Esophagus squamous epithelium (tissue), 5 donors: ENCODE measurements at places on chromosomes 1 and 21. TPM values are rescaled to one million over a fixed set of nuclear protein-coding genes. Genes with fewer than 3 reads are reported as not detected.
A peak's percentile ranks its signal among the peaks of the same experiment; 100 is the strongest.

NUP210L gene
- total RNA-seq = not detected

CR2 gene
- total RNA-seq = not detected

C1orf185 gene
- not detected for total RNA-seq

- DNase-seq = peak; percentile 55
- peak overlapping the region; percentile 85 for H3K27ac ChIP-seq
- no peaks in the 10 kb centered on the region for H3K36me3 ChIP-seq
Measured at GRCh38 chr1:155070721-155071569, 7.4 kb downstream of the EFNA4 start.

PLEKHG5 gene
- 24.3 TPM for total RNA-seq

DNA sequence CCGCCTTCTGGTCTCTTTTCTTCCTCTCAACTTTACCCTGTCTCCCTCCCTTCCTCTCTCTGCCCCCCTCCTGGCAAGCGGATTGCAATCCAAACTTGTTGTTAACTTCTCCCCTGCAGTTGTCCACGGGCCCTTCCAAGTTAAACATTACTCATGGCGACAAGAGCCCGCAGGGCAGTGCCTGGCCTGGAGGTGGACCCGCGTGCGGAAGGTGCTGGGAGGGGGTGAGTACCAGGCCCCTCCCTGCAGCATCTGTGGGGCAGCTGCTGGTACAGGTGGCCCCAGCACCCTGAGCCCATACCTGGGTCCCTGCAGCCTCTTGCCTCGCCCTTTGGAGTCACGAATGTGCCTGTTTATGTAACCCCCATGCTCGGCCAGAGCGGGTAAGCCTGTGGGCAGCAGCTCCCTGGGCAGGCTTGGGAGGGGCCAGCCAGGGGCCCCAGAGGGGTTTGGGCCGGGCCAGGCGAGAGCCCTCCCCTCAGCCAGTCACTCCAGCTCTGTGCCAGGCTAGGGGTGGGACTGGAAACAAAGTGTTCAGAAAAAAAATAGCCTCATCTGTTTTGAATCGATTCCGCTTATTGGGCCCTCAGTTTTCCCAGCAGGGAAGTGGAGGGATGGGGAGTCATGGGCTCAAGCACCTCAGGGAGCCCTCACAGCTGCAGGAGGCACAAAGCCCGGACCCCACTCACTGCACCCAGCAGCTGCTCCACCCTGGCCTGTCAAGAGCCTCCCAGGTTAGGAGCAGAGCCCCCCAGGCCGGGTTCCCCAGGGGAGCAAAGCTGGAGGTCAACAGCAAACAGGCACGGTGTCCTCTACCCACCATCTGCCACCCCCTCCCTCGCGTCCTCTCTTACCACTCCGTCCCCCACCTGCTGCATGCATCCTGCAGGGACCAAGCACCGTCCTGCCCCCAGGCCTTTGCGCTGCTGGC is 14.0 kb upstream of the FAAP20 start:
- no peaks in the 10 kb centered on the region for H3K36me3 ChIP-seq
- no peak for DNase-seq
- H3K4me3 ChIP-seq = no peak overlapping the region
- H3K27me3 ChIP-seq = no peaks in the 10 kb centered on the region

- no peaks in the 10 kb centered on the region for H3K4me1 ChIP-seq
- no peak overlapping the region for H3K27ac ChIP-seq
- no peak overlapping the region for H3K4me3 ChIP-seq
- DNase-seq = no peak
- no peaks in the 10 kb centered on the region for H3K27me3 ChIP-seq
Measured at GRCh38 chr1:169949139-169949538, 55.4 kb upstream of the SCYL3 start.

DNA sequence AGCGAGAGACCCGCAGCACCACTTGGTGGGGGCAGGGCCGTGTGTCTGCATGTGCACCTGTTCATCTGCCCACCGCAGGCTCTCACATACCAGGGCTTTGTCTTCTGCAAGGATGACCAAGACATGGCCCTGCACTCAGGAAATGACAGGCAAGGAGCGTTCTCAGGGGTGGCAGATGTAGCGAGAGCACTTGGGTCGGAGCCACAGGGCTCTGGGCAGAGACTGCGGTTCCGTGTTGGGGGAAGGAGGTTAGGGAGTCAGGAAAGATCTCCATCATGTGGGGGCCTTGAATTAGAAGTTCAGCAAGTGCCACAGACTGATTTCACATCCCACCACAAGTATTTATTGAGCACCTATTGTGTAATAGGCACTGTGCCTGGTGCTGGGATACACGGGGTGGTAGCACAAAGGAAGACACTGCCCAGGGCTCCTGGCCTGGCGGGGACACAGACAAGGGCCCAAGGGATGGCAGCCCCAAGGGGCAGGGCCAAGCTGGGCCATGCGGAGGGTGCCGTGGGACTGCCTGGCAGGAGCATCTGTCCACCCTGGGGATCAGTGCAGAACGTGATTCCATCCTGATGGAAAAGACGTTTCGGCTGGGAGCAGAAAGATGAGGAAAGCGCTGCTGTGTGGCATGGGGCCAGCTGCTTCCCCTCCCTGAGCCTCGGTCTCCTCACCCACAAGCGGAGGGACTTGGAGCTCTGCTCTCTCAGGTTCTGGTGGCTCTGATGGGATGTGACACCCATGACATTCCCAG is 11.4 kb upstream of the SPSB1 start:
- no peak for DNase-seq
- no peaks in the 10 kb centered on the region for H3K27me3 ChIP-seq
- no peak overlapping the region for H3K27ac ChIP-seq
- H3K36me3 ChIP-seq = no peaks in the 10 kb centered on the region

DNA sequence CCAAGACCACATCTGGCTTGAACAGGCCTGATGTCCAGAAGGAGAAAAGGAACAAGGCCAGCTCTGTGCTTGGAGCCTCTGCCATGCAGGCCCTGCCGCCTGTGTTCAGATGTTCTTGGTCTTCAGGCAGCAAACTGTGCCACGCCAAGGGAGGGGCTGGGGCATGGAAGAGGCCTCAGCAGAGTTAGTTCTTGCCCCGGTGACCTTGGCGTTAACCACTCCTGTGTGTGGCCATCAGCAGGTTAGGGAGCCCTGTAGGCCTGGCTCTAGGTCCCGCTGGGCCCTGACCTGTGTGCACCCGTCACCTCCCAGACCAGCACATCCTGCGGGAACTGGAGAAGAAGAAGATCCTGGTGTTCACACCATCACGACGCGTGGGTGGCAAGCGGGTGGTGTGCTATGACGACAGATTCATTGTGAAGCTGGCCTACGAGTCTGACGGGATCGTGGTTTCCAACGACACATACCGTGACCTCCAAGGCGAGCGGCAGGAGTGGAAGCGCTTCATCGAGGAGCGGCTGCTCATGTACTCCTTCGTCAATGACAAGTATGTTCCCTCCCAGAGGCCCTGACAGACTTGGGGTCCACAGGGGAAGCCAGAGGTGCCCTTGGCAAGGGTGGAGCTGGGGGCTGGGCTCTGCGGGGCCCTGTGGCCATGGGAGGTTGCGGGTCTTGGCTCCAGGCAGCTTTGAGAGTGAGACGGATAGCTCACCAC is 7.1 kb downstream of the ZC3H12A start:
- peak overlapping the region; percentile 97 for H3K27ac ChIP-seq
- H3K4me3 ChIP-seq = no peak overlapping the region
- no peak for DNase-seq
- peaks cover 97% of the 10 kb centered on the region for H3K4me1 ChIP-seq
- H3K36me3 ChIP-seq = peaks cover 36% of the 10 kb centered on the region

DNA sequence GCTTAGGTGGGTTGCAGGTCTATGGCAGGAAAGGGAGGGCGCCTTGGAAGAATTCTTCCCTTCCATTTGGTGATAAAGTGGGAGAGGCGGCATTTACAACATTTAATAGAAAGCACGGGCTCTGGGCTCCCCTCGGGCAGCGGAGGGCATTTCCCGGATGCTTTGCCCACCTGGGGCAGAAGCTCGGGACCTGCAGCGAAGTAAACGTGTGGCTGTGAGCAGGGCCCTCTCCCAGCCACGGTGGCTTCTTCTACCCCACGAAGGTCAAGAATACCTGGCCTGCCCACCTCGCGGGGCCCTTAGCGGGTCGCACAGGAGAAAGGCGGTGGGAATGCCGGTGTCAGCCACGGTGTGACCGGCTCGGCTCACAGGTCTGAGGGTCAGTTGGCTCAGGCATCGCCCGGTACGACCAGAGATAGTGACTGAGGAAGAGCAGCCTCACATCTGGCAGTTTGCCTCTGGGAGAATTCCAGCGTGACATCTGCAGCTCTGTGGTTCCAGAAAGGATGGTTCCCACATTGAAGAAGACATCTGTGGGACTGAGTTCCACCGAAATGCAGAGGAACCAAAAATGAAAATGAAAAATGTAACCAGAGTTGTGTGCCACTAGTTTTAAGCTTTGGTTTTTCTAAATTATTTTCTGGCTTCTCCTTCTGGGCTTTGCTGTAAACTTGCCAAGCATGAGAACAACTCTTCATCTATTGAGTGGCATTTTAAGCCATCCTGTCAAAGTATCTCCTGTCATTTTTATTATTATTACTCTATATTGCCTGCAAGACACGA is 720 bp upstream of the F3 start:
- H3K4me3 ChIP-seq = peak overlapping the region; percentile 95
- peaks cover 8% of the 10 kb centered on the region for H3K4me1 ChIP-seq
- H3K27ac ChIP-seq = peak overlapping the region; percentile 91

DNA sequence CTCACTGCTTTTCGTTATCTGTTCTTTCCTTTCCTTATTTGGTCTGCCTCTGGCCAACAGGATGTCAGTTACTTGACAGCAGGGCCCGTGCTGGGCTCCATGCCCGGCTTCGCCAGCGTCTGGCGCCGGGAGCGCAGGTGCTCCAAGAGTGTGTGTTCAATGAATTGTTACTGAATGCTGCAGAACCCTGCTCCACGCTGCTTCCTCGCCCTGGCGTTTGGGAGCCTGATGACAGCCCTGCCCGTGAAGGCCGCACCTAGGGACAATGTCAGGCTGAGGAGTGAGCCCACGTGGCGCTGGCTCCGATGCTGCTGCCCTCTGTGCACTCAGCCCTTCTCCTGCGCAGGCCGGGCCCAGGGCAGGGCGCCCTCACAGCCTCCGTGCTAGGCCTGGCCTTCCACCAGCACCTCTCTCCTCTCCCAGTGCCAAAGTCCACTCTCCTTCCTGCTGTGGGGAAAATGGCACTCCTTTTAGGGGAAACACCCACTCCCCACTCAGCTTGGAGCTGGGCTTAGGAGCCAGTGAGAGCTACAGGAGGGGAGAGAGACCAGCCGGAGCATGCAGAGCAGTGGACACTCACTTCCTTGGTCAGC is 51.4 kb downstream of the ACBD3 start:
- peak overlapping the region; percentile 74 for H3K27ac ChIP-seq
- DNase-seq = no peak
- H3K27me3 ChIP-seq = no peaks in the 10 kb centered on the region

GBP4 gene
- 5.1 TPM for total RNA-seq

OR2G6 gene
- not detected for total RNA-seq

- no peaks in the 10 kb centered on the region for H3K36me3 ChIP-seq
- no peak for DNase-seq
Measured at GRCh38 chr1:6084781-6085495, 39.2 kb downstream of the KCNAB2 start.

TNFRSF25 gene
- 33.0 TPM for total RNA-seq

- no peak overlapping the region for H3K4me3 ChIP-seq
- no peak overlapping the region for H3K27ac ChIP-seq
- no peaks in the 10 kb centered on the region for H3K4me1 ChIP-seq
- DNase-seq = no peak
- no peaks in the 10 kb centered on the region for H3K36me3 ChIP-seq
Measured at GRCh38 chr1:211723273-211723672, 47.9 kb upstream of the NEK2 start.

MATN1 gene
- total RNA-seq = not detected

CFHR5 gene
- not detected for total RNA-seq

GRCh38 chr21:35128536-35128935 is 79.4 kb upstream of the RUNX1 start:
- DNase-seq = no peak
- H3K27me3 ChIP-seq = no peaks in the 10 kb centered on the region
- no peaks in the 10 kb centered on the region for H3K4me1 ChIP-seq

GRCh38 chr1:62723883-62724282 is 35.7 kb upstream of the DOCK7 start:
- no peak for DNase-seq
- no peaks in the 10 kb centered on the region for H3K27me3 ChIP-seq
- H3K4me1 ChIP-seq = peaks cover 13% of the 10 kb centered on the region
- no peaks in the 10 kb centered on the region for H3K36me3 ChIP-seq
- no peak overlapping the region for H3K27ac ChIP-seq

RNF223 gene
- total RNA-seq = 12.0 TPM

- no peak for DNase-seq
- no peak overlapping the region for H3K4me3 ChIP-seq
- no peaks in the 10 kb centered on the region for H3K36me3 ChIP-seq
- H3K27ac ChIP-seq = no peak overlapping the region
Measured at GRCh38 chr1:107653005-107653404, 312.0 kb downstream of the VAV3 start.

DNA sequence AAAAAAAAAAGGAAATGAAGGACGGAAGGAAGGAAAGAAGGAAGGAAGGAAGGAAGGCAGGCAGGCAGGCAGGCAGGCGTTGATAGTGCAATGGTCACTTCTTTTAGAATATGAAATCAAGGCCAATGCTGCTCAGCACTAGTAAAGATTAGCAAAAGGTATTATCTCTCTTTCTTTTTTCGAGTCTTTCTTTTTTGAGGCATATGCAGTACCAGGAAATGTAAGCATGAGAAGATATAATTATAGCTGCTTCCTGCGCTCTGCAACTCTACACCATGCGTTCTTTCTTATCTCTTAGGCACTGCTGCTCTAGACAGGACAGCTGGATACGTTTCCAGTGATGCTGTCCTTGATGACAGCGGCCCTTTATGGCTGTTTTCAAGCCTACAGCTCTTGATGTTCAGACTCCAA is 1512.5 kb upstream of the B3GALT2 start:
- no peaks in the 10 kb centered on the region for H3K36me3 ChIP-seq
- H3K4me1 ChIP-seq = no peaks in the 10 kb centered on the region

DNA sequence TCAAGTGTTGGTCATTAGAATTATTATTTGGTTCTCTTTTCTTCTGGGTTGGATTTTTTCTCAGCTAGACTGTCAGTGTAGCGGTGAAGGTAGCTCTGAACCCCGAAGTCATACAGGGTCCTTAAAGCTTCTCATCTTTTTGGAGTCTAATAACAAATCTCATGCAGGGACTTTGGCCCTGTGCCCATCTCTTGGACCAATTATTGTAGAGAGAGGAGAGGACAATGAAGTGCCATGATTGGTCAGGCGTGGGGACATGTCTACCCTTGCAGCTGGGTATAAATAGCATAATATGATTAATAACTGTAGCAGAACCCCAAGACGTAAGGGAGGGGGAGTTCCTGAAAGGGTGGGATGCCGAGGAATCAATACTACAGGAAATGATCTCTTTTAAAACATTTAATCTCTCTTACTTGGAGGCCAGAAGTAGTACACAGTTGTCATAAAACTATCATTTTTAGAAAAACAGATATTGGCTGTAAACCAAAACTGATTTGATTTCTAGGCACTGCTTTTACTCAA is 8.8 kb downstream of the MAGI3 start:
- no peak overlapping the region for H3K27ac ChIP-seq
- no peak for DNase-seq
- H3K27me3 ChIP-seq = no peaks in the 10 kb centered on the region
- H3K4me1 ChIP-seq = no peaks in the 10 kb centered on the region
- no peaks in the 10 kb centered on the region for H3K36me3 ChIP-seq

GRCh38 chr1:21630571-21631343 is 38.4 kb downstream of the RAP1GAP start:
- no peak overlapping the region for H3K27ac ChIP-seq
- H3K27me3 ChIP-seq = no peaks in the 10 kb centered on the region
- no peak overlapping the region for H3K4me3 ChIP-seq
- H3K36me3 ChIP-seq = no peaks in the 10 kb centered on the region
- DNase-seq = no peak

- no peak overlapping the region for H3K4me3 ChIP-seq
- no peaks in the 10 kb centered on the region for H3K27me3 ChIP-seq
- peaks cover 12% of the 10 kb centered on the region for H3K4me1 ChIP-seq
- no peaks in the 10 kb centered on the region for H3K36me3 ChIP-seq
- no peak for DNase-seq
Measured at GRCh38 chr21:45448810-45449657, 44.1 kb downstream of the COL18A1 start.

TIAM1 gene
- 51.0 TPM for total RNA-seq
